Activated CD8-positive, alpha-beta memory T cell treated with anti-CD3 and anti-CD28 coated beads, Interleukin-2, amount 50 U/mL, for 4 hours (primary cell): ENCODE measurements at places on chromosomes 5 and 9.

DNA sequence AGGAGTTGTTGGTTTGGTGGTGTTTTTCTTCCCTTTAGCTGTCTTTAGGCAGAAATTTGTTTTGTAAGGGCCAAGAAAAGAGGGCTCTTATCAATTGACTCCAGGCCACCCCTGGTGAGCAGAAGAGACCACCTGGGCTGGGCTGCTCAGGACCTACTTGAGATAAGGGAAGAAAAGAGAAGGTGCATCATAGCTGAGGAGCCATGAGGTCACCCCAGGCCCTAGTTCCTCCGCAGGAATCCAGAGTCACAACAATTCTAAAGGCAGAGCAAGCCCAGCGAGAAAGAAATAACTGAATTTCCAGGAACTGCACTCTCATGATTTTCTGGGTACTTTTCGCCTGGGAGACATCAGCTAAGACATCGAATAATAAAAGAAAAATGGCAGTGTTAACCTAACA lies 34.9 kb downstream of the RFK start:
- DNase-seq, result no peak

- no peak for DNase-seq
Measured at GRCh38 chr9:13351778-13352386, 72.4 kb upstream of the MPDZ start.

GRCh38 chr5:9784231-9784630 lies 154.1 kb upstream of the TAS2R1 start:
- no peak for DNase-seq

DNA sequence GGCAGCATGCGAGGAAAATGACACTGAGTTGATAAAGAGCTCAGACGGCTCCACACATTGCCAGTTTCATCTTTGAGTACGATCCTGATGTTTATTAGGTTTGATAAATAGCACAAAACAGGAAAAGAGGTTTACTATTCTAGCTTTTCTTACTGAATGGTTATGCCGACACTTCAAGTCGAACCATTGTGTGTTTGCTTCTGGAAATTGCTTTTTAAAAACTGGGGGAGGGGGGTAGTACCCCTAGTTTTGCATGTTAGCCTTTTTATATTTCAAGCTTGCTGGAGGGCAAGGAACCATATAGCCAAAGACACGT lies 5.2 kb downstream of the PTCH1 start:
- DNase-seq, result no peak

DNA sequence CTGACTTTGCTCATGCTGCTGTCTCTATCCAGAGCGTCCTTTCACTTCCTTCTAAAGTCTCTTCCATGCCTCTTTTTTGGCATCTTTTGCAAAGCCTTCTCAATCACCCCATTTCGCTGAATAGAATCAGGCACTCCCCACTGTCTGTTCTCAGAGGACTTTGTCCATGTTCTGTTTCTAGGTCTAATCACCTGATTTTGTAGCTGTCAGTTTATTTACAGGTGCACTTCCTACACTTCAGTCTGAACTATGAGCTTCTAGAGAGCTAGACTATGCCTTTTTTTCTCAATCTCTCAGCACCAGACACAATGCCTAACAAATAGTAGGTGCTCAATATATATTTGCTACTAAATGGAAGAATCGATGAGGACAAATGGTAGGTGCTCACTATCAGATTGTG lies 29.9 kb downstream of the TLR4 start:
- DNase-seq, result no peak

GRCh38 chr9:21383627-21384026 lies 1.6 kb downstream of the IFNA2 start:
- DNase-seq, result no peak

GRCh38 chr9:104927216-104927911 lies 591 bp downstream of the ABCA1 start:
- DNase-seq, result peak; percentile 20

DNA sequence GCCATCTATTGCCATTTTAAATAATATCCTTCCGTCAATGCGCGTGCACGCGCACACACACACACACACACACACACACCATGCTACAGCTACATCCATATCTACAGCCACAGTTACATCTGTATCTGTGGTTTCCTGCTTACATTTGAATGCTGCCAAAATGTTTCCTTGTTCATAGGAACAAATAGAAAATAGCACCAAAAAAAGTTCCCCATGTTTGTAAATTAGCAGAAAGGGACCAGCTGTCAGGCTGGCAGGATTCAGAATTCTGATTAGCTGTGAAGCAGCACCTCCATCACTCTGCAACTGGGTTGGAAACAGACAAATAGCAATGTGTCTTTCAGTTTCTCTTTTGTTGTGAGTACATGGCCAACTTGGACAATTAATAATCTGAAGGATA lies 601.5 kb downstream of the IRX1 start:
- no peak for DNase-seq

GRCh38 chr5:143277536-143277935 lies 126.0 kb downstream of the NR3C1 start:
- DNase-seq, result no peak

- DNase-seq, result no peak
Measured at GRCh38 chr9:131337131-131337848, 47.8 kb downstream of the PLPP7 start.

GRCh38 chr9:135253305-135254004 lies 166.0 kb downstream of the OLFM1 start:
- DNase-seq, result no peak

DNA sequence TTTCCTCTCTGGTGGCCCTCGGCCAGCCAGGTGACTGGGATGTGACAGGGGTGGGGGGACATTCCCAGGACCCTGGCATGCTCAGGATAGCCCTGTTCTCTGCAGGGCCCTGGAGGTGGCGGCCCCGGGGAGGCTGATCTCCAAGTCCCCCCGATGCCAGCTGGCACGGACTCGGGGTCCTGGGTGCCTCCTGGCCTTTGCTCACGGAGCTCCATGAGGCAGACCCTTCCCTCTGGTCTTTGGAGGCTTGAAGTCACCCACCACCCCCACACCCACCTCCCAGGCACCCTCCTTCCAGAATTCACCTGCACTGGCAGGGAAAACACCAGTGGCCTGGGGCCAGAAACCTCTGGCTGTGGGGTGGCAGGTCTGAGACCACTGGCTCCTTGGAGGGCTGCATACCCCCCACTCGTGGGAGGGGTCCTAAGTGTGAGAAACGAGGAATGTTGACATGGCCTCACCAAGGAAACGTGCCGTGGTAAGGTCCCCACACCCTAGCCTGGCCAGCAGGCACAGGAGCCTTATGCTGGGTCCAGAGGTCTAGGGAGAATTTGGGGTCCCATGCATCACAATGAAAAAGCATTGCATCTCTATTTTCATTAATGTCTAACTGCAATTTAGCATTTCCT lies 130.8 kb upstream of the FAM120A start:
- no peak for DNase-seq

GRCh38 chr5:81172710-81173109 lies 60.4 kb upstream of the CKMT2 start:
- no peak for DNase-seq

DNA sequence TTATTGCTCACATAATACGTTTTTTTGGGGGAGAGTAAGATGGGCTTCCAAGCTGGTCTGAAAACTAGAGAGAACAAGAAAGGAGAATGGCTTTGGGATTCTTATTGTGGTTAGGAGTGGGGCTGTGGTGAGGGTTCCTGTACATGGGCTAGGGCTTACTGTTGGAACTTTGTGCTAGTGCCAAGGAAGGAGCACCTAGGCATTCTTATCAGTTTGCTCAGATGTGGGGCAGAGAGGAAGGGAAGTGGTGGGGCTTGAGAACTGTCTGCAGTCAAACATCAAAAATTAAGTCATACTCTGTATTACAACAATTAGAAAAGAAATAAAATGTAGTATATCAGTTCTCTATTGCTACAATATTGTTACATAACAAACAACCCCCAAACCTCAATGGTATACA lies 4.0 kb upstream of the THBS4 start:
- no peak for DNase-seq

DNA sequence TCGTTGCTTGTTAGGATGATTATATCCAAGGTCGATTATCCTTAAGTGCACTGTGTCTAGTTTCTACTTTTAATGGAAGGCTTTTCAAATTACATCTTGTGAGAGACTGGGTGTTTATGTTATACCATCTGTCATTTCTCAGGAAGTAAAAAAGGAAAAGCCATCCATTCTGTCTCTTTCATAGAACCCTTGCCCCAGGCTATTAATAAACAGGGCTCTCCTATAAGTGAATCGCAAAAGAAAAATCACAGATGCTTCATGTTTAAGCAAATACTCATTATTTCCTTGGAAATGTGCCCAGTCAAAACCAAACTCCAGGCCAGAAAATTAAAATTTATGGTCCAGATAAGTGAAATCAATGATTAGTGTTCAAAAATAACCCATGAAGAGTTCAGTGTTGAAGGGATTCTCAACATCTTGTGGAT lies 58.1 kb downstream of the STARD4 start:
- no peak for DNase-seq

- peak; percentile 13 for DNase-seq
Measured at GRCh38 chr5:179166171-179166885, 106.2 kb downstream of the ZNF354C start.

DNA sequence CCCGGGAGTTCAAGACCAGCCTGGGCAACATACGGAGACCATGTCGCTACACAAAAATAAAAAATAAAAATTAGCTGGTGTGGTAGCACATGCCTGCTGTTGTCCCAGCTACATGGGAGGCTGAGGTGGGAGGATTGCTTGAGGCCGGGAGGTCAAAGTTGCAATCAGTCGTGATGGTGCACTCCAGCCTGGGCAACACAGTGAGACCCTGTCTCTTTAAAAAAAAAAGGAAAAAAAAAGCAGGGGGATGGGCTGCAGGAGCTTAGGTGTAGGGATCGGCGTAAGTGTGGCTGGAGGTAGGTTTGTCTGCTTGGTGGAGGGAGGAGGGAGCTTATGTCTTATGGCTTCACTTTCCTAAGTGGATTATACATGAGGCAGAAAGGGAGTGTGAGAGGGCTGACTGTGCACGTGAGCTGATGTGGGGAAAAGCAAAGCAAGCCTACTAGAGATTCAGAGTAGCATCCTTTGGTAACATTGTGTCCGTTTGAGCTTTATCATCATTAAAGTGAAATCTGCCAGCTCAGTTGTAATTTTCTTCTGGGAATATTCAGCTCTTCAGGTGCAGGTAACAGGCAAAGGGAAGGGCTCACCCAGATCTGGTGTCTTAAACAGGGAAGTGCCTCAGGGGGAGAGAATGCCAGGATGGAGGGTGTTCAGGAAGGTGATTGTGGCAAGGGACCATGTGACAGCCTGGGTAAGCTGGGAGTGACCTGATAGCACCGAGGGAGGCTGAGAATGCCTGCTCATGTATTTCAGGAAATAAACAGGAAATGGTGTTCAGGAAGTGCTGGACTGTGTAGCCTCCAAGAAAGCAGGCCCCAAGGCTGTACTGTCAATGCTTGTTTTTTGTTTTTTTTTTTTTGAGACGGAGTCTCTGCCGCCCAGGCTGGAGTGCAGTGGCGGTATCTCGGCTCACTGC lies 17.6 kb upstream of the SETX start:
- DNase-seq, result no peak

- no peak for DNase-seq
Measured at GRCh38 chr5:82816926-82817325, 260.3 kb downstream of the TMEM167A start.

GRCh38 chr5:118016396-118016795 lies 972.0 kb downstream of the DTWD2 start:
- DNase-seq, result no peak
